NB4 (cell line): ENCODE measurements at places on chromosomes 3 and 15.

- DNase-seq = no peak
Observed at GRCh38 chr3:51940648-51941462, 849 bp downstream of the RRP9 start.

DNA sequence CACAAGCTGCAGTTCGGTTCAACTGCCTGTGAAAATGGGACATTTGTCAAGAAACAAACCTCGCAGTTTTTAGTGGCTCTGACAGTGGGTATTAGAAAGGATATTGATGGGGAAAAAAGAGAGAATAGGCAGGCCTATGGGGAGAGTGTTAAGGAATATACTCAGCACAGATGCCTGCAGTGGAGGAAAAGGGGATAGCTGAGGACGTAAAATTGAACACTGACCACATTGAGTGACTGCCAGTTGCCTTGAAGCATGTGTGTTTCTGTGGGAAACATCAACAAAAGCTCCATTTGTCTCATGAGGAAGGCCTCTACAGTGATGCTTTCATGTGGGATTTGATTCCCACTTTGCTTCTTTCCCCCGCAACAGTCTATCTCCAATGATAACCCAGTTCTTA lies 1042.1 kb downstream of the TUSC7 start:
- no peak for DNase-seq

- no peak for DNase-seq
Observed at GRCh38 chr3:148551767-148552260, 145.9 kb upstream of the AGTR1 start.

DNA sequence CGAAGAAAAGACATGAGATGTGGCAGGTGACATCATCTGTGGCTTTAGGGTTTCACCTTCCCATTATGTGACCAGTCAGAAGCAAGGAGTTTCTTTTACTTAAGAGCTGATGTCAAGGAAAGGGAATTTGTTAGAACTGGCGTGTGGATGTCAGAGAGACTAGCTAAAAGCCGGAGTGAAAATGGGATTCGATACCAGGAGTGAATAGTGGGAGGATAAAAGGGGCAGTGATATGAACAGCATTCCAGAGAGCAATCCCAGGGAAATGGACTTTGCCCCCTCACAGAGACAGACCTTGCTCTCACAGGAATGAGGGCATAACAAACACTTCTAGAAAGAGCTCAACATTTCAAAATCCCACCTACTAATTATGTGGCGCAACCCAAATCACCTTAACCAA lies 5.9 kb upstream of the FMN1 start:
- DNase-seq = no peak

- DNase-seq = no peak
Observed at GRCh38 chr3:8853081-8853480, 83.7 kb upstream of the OXTR start.
